SK-N-SH treated with all-trans-retinoic acid at 6 μM for 48 hours (cell line): ENCODE measurements at places on chromosomes 5 and 9.

- ATAC-seq = no peak
Measured at GRCh38 chr5:57486027-57486602, 3.5 kb upstream of the ACTBL2 start.

DNA sequence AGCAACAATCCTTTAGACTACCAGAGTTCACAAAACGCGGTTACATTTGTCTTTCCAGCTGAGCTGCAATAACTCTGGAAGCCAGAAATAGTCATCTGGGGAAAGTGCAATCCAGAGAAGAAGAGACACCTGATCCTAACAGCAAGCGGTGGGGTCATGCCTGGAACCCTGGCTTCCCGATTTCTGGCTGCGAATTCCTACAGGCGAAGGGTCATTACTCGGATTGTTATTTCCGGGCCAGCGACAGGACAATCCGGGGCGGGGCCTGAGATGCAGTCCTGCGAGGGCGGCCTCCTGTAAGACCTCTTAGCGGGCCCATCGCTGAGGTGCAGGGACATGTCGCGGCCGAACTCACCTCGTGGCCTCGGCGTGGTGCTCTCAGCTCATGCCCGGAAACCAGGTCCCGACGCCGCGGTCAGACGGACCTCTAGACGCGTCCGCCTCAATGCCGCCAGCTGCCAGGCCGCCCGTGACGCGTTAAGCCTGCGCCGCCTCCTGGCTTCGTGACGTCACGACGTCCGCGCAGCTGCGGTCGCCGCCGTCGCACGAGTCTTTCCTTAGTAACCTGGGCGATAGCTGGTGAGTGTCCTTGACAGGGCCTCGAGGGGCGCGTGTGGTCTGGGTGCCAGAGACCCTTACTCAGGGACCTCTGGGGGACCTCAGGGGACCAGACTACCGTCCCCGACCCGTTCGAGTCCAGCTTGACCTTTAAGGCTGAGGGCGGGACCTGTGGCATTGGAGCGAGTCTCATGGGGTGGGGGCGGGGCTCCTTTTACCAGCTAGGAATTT lies at the start of the genes MRRF and RBM18:
Gene MRRF (plus strand): TSS at position 523 of the 789 bp plus-strand sequence. CDS start 6,010 bp downstream, outside the sequence.
Gene RBM18 (minus strand): TSS at position 481 of the 789 bp plus-strand sequence. CDS start 3,348 bp downstream, outside the sequence.
- peak; percentile 92 for ATAC-seq

DNA sequence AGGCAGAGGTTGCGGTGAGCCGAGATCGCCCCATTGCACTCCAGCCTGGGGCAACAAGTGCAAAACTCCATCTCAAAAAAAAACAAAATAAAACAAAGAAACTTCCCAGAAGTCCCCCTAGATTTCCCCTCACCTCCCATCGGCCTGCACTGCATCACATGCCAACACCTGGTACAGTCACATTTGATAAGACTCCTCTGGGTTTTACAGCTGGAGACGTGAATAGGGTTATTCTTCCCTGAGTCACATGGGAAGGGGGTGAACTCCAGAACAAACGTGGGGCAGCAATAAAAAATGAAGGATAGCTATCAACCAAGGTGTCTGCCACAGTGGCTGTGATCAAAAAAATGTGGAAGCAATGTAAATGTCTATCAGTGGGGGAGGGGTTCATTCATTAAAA lies 26.0 kb downstream of the SPRY4 start:
- no peak for ATAC-seq

GRCh38 chr5:139660105-139660922 lies 12.2 kb downstream of the CXXC5 start:
- ATAC-seq = peak; percentile 68

DNA sequence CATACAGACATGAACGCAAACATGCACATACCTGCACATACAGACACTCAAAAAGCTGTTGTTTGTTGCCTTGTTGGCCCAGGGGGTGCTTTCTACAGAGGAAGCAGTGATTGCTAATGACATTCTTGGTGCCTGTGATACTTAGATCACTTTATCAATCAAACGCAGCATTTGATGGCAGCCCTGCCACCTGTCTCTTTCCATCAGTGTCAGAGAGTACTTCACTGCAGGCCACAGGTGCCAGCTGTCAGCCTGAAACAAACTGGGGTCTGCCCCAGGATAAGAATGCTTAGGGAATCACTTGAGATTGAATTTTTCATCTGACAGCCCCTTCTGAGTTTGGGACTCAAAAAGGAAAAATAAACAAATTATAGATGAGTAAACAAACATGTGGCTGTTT lies 388.9 kb upstream of the SGCD start:
- ATAC-seq = no peak

- no peak for ATAC-seq
Measured at GRCh38 chr5:43156388-43156787, 35.6 kb upstream of the NIM1K start.

- ATAC-seq = peak; percentile 3; the same call in 1 of the 3 replicates
Measured at GRCh38 chr9:125541840-125542243, 165.2 kb downstream of the MAPKAP1 start.
